HT1080 (cell line): ENCODE measurements at places on chromosomes 3 and 15. TPM values are rescaled to one million over a fixed set of nuclear protein-coding genes. Genes with fewer than 3 reads are reported as not detected.

DNA sequence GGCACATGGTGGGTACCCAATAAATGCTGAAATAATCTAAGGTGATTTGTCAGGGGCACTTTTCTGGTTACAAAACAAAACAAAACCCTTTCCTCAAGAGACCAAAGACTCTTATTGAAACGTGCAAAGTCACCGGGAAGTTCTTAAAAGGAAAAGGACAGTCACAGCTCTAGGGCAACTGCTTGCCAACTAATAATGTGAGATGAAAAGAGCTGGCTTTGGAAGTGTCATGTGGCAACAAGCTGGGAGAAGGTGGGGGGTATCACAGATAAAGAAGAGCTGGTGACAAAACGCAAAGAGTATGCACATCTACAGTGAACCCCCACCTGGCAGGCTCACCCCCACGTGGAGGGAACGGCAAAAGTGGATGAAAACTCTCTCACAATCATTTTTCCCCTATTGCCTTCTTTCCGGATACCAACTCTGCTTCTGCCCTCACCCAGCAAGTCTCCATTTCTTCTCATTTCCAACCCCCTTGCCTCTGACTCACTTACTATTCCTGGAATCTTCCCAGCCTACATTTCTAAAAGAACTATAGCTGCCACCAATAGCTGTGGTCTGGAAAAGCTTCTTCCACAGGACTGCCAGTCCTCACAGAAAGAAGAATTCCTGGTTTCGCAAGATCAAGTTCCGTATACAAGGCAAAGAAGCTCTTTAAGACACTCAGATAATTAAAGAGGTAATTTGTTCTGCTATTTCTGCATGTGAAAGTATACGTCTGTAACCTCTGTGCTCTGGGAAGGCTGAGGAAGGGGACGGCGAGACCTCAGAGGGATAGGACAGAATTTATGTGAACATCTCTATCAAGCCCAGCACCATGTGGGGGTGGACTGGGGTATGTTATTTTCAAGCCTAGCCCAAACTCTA is 21.8 kb upstream of the ANPEP start:
- DNase-seq: peak; percentile 90

DNA sequence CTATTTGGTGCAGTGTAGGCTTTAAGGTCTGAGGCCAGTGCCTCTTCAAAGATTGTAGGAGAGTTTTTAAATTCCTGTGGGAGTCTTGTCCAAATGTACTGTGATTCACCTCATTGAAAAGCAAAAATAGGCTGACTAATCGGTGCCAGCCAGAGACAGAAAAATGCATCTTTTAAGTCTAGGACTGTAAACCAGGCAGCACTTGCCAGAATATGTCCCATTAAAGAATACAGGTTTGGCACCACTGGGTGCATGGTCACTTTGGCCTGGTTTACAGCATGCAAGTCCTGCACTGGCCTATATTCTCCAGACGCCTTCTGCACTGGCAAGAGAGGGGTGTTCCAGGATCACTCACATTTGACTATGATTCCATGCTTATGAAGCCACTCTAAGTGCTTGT is 20.3 kb upstream of the NOX5 start:
- DNase-seq: peak; percentile 35

DNA sequence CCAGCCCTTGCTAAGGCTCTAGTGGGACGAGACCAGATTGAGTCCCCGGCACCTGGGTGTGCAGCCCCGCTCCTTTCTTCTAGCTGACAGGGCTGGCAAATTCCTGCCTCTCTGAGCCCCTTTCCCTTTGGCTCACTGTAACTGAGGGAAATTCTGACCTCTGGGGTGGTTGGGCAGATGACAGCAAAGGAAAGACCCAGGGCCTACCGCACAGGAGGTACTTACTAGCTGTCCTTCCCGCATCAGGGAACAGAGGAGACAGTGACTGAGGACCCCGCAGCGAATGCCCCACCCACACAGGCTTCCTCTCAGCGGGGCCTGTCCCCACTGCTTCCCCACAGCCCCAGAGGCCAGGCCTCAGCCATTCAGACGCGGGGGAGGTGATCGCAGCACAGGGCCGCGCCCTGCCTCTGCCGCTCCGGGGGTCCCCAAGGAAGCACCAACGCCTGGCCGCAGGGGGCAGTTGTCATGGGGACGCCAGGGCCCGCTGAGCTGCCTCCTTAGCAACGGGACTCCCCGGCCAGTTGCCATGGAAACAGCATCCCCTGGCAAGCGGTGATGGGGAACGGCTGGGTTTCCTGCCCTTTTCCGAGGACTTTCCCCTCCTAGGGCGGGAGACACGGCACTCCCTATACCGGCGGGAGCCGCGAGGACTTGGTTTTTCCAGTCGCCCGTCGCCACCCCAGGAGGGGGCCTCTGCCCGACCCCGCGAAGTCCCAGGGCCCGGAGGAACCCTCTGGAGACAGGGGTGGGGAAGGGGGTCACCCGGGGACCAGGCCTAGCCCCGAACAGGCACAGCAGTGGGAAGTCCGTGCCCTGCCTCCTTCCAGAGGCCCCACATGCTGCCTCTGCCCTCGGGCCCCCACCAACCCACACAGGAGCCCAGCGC is 50.1 kb downstream of the HCN4 start:
- DNase-seq: no peak

DNA sequence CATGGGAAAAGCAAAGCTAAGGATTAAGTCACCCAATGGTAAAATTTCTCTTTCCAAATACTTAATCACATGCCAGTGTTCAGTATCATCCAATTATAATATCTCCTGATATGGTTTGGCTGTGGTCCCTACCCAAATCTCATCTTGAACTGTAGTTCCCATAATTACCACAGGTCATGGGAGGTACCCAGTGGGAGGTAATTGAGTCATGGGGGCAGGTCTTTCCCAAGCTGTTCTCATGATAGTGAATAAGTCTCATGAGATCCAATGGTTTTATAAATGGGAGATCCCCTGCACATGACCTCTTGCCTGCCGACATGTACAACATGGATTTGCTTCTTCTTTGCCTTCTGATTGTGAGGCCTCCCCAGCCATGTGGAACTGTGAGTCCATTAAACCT is 26.1 kb upstream of the NMB start:
- peak; percentile 34 for DNase-seq

DNA sequence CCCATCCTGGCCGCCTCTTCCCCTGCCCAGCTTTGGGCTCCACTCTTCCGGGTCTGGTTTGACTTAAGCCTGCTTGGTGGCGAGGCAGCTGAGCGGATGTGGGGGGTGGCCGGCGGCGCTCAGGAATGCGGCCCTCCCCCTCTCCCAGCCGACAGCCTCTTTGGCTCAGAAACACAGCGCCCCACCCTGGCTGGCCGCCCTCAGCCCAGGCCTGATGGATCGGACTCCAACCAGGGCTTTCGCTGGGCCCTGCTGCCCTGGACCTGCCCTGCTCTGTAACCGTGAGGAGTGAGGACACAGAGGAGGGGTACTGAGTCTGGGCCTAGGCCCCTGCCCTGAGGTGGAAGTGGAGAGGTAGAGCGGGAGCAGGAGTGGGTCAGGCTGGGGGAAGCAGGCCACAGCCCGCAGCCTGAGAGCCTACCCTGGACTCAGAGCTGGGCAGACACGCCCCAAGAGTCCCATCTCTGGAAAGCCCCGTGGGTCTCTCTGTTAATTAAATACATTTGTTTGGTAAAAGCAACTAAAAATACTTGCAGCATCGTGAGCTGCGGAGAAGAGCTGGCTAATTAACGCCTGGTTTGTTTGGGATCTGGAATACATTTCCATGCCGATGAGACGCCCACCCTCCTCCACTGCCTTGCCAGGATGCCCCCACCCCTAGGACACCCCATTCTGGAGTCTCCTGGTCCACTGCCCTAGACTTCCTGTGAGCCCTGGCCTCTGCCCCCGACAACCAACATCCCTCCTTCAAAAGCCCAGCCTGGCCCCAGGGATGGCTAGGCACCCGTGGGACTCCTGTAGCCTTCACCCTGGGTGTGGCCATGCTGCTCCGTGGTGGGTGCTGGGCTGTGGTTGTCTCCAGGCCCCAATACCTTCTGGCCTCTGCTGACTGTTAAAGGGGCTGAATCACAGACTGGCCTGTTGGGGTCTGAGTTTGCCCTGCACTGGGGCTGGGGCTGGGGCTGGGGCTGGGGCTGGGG is 19.6 kb downstream of the PLXNA1 start:
- peak; percentile 98 for DNase-seq

Gene LMAN1L
- 0.05 TPM in 1 of 2 replicates, not detected in the other for total RNA-seq
